ENCODE measurements at places on chromosomes 4 and X. TPM values are rescaled to one million over a fixed set of nuclear protein-coding genes. Genes with fewer than 3 reads are reported as not detected.

- H3K27me3 ChIP-seq: peaks cover 3% of the 10 kb centered on the region
- no peak overlapping the region for H3K27ac ChIP-seq
- no peak overlapping the region for H3K4me3 ChIP-seq
- DNase-seq: no peak
- H3K36me3 ChIP-seq: no peaks in the 10 kb centered on the region
These were observed 3.2 kb downstream of the FGF16 start for GRCh38 chrX:77450415-77450814.

GRCh38 chr4:6875431-6875831 is 34.2 kb upstream of the TBC1D14 start:
- peaks cover 9% of the 10 kb centered on the region for H3K4me1 ChIP-seq
- H3K36me3 ChIP-seq: peaks cover 65% of the 10 kb centered on the region
- no peak overlapping the region for H3K27ac ChIP-seq
- DNase-seq: no peak
- H3K27me3 ChIP-seq: no peaks in the 10 kb centered on the region

DNA sequence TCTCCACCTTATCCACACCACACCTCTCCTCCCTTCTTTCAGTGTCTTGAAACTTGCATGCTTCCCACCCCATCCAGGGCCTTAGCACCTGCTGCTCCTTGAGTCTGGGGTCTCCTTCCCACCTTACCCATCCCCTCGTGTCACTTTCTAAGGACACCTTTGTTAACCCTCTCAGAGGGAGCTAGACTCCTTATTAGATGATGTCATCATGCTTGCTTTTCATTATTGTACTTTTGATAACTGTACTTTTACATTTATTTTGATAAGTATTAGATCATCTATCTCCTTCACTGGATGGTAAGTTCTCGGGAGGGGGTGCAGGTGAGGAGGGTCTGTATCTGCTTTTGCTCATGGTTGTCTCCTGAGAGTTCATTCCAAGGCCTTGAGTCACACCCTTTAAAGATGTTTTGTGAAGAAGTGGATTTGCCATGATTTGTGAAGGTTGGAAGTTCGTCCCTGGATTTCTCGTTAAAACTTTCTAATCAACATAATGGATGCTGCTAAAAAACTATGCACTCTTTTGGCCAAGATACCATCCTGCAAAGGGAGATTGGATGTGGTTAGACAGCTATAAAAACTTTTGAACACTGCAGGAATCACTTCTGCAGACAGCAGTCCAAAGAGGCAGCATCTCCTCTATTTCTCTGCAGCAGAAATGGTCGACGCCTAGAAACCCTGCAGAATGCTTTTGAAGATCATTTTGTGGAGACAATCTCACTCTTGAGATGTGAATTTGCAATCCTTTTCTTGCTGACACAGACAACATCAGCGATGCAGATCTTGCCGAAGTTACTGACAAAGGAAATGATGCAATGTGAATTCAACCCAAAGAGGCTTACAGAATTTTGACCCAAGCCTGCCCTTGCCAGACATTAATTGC is 69.6 kb downstream of the ENPP6 start:
- DNase-seq: no peak
- H3K27ac ChIP-seq: no peak overlapping the region
- peaks cover 6% of the 10 kb centered on the region for H3K27me3 ChIP-seq
- no peaks in the 10 kb centered on the region for H3K4me1 ChIP-seq
- H3K36me3 ChIP-seq: no peaks in the 10 kb centered on the region
- H3K4me3 ChIP-seq: no peak overlapping the region

Gene VCX
- total RNA-seq: not detected

- no peaks in the 10 kb centered on the region for H3K4me1 ChIP-seq
- no peak overlapping the region for H3K27ac ChIP-seq
- H3K27me3 ChIP-seq: no peaks in the 10 kb centered on the region
- DNase-seq: no peak
- no peak overlapping the region for H3K4me3 ChIP-seq
These were observed 344.8 kb upstream of the MAGEB2 start for GRCh38 chrX:29870608-29871007.

Gene ZNF141
- 69.4 TPM for total RNA-seq

Gene SH3BP2
- total RNA-seq: 28.3 TPM

GRCh38 chr4:7045961-7046921 is 3.1 kb downstream of the TADA2B start:
- H3K4me3 ChIP-seq: peak overlapping the region; percentile 91
- no peaks in the 10 kb centered on the region for H3K27me3 ChIP-seq
- H3K4me1 ChIP-seq: peaks cover 62% of the 10 kb centered on the region
- peaks cover 2% of the 10 kb centered on the region for H3K36me3 ChIP-seq
- H3K27ac ChIP-seq: peak overlapping the region; percentile 89
- no peak for DNase-seq

DNA sequence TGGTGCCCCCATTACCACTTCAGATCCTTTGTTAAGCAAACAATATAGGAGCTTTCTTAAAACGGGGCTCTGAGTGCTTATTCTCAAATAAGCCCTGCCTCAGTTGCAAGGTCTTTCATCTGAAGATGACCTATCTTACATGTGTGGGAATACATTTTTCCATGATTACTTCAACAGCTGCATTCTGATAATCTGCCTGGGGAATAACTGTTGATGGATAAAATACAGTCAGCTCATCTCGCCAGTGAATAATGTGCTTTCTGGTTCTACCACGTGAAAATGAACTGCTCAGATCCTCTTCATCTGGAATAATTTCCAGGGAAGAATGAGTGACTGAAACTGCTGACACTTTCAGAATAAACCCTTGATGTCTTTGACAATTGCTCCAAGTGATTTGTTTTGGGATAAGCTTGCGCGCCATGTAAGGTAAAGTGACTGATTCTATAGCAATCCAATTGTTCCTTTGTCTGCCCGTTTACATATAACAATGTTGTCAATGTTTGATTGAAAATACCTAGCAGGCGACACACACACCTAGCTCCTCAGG is 161.3 kb downstream of the RTL9 start:
- H3K36me3 ChIP-seq: no peaks in the 10 kb centered on the region
- H3K27me3 ChIP-seq: peaks cover 1% of the 10 kb centered on the region
- no peak for DNase-seq

DNA sequence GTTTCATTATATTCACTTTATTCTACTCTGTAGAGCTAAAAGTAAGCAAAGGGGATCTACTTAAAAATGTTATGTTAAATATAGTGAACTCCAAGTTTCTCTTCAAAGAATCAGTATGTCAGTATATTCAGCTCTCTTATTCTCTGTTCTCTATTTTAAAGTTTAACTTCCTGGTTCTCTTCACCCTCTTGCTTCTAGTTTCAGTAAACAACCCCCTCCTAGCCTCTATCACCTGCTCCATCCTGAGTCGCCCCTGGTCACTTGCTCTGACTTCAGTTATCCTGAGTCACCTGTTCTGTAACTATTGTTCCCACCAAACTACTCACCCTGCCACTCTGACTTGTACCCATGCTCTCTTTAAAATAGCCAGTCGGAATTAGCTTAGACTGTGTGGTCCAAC is 180.9 kb upstream of the AADAT start:
- no peak for DNase-seq
- no peaks in the 10 kb centered on the region for H3K27me3 ChIP-seq
- no peaks in the 10 kb centered on the region for H3K4me1 ChIP-seq
- no peak overlapping the region for H3K4me3 ChIP-seq

Gene EBP
- 30.7 TPM for total RNA-seq
